ENCODE measurements at places on chromosomes 7 and 10.
A peak's percentile ranks its signal among the peaks of the same experiment; 100 is the strongest.

GRCh38 chr7:44801890-44802289 lies 5.4 kb downstream of the PPIA start:
- no peak for DNase-seq

DNA sequence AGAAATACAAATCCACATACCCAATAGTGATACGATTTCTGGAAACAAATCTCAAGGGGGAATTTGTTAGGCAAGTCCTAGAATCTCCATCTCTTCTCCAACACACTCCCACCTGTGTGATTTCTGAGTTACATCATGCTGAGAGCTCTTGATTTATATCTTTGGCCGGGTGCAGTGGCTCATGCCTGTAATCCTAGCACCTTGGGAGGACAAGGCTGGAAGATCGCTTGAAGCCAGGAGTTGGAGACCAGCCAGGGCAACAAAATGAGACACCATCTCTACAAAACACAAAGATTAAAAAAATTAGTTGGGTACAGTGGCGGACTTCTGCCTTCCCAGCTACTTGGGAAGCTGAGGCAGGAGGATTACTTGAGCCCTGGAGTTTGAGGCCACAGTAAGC lies 1.5 kb upstream of the MTPN start:
- no peak for DNase-seq

GRCh38 chr7:44144968-44145478 lies 3.9 kb upstream of the MYL7 start:
- DNase-seq: peak; percentile 81

DNA sequence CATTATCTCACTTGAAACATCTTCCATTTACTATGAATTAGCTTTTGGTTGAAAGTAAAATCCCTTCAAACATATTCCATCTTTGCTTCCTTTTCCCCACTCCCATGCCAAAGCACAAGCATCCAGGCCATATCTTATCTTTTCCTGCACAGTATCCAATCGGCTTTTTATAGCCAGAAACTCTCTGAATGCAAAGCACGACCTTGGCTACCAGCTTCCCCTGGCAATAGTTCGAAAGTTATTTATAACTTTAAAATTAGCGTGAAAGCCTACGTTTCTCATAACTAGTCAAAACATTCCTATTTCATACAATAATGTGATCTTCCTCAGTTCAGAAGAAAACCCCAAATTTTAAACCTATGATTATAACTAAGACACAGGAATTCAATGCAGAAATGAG lies 440 bp downstream of the CTNNA3 start:
- no peak for DNase-seq

DNA sequence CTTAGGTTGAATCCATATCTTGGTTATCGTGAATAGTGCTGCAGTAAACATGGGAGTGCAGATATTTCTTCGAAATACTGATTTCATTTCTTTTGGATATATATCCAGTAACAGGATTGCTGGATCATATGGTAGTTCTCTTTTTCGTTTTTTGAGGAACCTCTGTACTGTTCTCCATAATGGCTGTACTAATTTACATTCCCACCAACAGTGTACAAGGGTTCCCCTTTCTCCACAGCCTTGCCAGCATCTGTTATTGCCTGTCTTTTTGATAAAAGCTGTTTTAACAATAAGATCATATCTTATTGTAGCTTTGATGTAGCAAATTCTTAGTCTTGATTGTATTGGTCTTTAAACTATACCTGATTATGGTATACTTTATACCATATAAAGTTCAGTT lies 45.3 kb downstream of the ZNRF2 start:
- DNase-seq: no peak

GRCh38 chr7:84949501-84949900 lies 237.4 kb downstream of the SEMA3D start:
- no peak for DNase-seq

GRCh38 chr7:150466477-150466876 lies 16.0 kb downstream of the GIMAP8 start:
- DNase-seq: no peak

DNA sequence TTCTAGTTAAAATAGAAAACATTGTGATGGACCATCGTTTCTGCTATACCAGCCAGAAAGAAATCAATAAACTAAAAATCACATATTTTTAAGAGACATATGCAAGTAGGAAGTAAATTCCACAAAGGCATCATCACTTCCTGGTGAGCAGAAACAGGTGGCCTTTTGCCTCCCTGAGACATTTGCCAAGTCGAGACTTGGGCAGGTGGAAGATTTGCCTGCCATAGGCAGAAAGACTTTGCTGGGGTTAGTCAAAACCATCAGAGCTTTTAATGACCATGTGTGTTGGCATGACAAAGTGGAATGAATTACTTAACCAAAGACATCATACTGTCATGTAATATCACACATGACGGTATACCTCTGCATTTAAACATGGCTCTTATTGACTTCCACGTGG lies 66.0 kb upstream of the FGL2 start:
- DNase-seq: no peak

GRCh38 chr7:152202056-152202455 lies 176.6 kb downstream of the GALNT11 start:
- no peak for DNase-seq

DNA sequence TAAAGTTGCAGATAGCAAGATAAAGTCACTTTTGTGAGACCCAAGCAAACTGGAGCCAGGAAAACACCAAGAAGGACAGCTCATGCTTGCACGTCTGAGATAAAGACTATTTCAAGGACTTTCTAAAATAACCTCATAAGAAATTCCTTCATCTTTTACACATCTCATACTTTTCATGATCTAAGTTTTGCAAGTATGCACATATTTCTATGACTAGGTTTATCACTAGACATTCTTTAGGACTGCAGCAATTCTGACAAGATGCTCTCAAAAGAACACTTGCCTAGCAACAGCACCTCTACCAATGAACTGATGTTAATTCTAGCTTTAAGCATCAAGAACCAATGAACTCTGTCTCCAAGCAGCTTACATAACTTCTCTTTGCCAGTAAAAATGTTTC lies 457.6 kb downstream of the SEMA3D start:
- no peak for DNase-seq

GRCh38 chr7:77409005-77409738 lies 7.0 kb downstream of the GSAP start:
- no peak for DNase-seq

GRCh38 chr7:143499743-143500348 lies 22.2 kb downstream of the TAS2R41 start:
- DNase-seq: no peak

- DNase-seq: no peak
Observed at GRCh38 chr7:22665923-22666322, 61.1 kb upstream of the IL6 start.

DNA sequence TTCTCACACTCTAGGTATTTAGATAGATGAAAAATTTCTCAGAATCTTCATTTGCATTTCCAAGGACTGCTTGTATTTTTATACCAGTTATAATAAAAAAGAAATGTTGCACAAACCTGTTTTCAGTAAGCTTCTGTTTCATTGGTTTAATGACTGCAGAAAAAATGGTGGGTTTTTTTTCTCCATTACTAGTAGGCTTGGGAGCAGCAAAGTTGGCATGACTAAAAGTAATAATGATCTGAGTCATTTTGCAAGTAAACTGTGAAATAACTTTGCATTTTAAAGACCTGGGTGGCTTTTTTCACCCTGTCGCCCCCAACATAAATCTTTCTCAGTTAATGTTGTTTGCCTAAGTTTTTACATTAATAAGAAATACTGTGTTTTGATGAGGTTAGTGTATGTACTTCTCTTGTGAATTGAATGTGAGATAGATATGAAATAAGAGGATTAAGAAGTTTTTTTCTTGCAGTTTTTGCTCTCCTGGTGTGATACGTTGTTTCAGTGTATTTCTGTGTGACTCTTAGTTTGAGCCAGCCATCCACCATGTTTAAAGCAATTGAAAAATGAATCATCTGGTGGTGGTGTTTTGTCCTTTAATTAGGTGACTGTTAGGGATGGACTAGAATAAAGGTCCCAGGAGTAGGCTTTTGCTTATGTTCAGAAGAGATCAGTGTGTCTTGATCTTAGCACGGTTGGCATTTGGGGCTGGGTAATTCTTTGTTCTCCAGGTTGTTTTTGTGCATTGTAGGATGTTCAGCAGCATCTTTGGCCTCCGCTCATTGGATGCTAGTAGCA lies 1.8 kb downstream of the GNAI1 start:
- DNase-seq: no peak

- DNase-seq: no peak
Observed at GRCh38 chr10:33100781-33101391, 142.9 kb upstream of the ITGB1 start.

GRCh38 chr7:79615466-79615865 lies 162.0 kb upstream of the MAGI2 start:
- DNase-seq: no peak

Measured in H7 (cell line).